ENCODE measurements at places on chromosomes 6 and 20.

- DNase-seq, result no peak
These were observed 89.0 kb upstream of the AKIRIN2 start for GRCh38 chr6:87791029-87791428.

DNA sequence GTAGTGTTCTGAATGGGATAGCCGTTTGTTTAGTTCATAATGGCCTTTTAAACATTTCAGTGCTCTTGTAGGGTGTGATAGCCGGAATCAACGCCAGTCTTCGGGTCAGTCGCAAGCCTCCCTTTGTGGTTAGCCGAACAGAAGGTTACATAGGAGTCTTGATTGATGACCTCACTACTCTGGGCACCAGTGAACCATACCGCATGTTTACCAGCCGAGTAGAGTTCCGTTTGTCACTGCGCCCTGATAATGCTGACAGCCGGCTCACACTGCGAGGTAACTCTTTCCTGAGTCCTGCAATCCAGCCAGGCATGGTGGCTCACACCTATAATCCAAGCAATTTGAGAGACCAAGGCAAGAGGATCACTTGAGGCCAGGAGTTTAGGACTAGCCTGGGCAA lies 20.4 kb downstream of the MTO1 start:
- no peak for DNase-seq

- no peak for DNase-seq
These were observed 12.3 kb downstream of the DDX27 start for GRCh38 chr20:49231471-49231870.

DNA sequence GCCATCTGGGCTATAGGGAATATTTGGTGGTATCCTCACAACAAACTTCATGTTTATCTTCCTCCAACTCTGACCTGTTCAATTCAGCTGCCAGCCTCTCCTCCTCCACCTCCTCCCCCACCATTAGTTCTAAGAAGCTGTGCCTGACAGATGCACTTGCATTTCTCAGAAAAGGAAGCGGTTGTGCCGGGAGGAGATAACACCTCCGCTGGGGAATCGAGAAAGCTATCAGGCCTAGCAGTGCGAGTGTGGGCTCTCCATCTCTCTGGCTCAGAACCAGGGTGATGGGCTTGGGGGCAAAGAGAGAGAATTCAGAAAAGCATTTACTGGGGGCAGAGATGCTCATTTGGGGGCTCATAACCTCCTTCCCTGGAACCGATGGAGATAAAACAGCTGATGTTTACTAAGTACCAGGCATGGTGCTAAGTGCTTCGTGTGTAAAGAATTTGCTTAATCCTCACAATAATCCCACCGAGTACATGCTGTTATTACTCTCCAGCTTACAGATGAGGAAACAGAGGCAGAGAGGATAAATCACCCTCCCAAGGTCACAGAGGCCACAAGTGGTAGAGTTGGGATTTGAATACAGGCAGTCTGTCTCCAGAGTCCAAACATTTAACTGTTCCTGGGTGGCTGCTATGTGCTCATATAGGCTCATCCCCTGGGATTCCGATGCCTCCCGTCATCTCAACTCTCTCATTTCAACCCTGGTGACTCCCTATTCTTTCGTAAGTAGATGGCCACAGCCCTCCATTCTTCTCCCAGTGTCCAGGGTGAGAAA lies 38.3 kb downstream of the COX4I2 start:
- peak; percentile 91 for DNase-seq

DNA sequence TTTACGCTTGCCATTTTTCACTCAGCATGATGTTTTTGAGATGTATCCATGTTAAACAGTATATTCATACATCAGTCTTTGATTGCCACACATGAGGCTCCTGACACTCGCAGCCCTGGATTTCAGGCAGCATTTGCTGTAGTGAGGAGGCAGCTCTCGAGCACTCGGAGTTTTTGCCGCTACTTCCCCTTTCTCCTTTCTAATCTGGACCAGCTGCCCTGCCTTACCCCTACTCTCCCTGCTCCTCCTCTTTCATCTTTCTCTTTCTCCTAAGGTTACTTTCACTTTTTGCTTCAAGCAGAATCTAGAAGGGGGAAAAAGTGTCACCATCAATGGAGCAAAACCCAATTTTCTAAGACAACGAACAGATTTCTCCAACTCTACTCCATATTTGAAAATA lies 5.9 kb upstream of the CST3 start:
- DNase-seq, result no peak

GRCh38 chr6:139855671-139856311 lies 481.3 kb upstream of the CITED2 start:
- no peak for DNase-seq
